ENCODE measurements at places on chromosomes 1 and 21. TPM values are rescaled to one million over a fixed set of nuclear protein-coding genes. Genes with fewer than 3 reads are reported as not detected.
A peak's percentile ranks its signal among the peaks of the same experiment; 100 is the strongest.

GRCh38 chr1:65066419-65066765, 81.6 kb upstream of the AK4 start:
- H3K4me1 ChIP-seq = peaks cover 34% of the 10 kb centered on the region
- H3K27ac ChIP-seq = peak overlapping the region; percentile 73
- H3K36me3 ChIP-seq = no peaks in the 10 kb centered on the region
- H3K27me3 ChIP-seq = no peaks in the 10 kb centered on the region
- peak overlapping the region; percentile 68 for H3K4me3 ChIP-seq

DNA sequence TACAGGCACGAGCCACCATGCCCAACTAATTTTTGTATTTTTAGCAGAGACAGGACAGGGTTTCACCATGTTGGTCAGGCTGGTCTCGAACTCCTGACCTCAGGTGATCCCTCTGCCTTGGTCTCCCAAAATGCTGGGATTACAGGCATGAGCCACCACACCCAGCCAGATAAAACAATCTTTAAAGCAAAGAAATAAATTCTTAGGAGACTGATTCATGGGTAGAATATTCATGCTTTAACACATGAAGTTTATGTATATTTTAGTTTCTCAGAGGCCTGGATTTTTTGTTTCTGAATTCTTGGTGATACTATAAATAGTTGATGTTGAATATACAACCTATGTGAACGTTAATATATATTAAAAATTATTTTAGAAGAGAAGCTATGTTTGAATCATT, 127.4 kb upstream of the KIAA1614 start:
- no peak overlapping the region for H3K4me3 ChIP-seq
- H3K4me1 ChIP-seq = no peaks in the 10 kb centered on the region
- no peak for DNase-seq
- no peak overlapping the region for H3K27ac ChIP-seq

DNA sequence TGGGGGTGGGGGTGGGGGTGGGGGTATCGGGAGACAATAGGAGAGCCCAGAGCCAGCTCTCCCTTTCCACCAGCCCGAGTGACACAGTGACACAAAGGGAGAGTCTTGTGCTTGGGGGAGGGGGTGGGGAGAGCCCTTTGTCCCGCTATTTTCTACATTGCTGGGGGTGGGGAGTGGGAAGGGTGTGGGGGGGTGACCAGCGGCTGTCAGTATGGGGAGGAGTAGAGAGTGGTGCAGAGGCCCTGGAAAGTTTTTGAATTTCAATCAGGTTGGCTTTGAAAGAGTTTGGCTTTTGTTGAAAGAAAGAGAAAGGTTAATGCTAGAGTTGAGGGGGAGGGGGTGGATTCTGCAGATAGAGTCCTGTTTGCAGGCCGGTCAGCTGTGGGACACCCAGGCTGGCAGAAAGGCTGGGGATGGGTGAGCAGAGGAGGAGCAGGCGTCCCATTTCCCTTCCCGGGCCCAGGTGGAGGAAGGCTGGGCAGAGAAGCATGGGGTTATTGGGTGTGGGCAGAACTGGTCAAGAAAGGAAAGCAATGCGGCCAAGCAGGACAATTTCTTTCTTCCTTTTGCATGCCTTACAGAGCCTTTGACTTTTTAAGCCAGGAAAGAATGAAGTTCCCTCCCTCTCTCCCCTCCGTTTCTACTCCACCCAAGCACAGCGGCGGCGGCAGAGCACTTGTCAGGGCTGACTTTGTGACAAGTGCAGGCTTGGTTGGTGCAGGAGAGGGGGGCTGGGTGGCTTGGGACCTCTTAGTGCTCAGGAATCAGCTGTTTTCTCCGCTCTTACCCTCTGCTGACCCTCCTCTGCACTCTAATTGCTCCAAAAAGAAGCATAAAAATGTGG, 96.2 kb downstream of the RNF220 start:
- no peaks in the 10 kb centered on the region for H3K27me3 ChIP-seq
- no peaks in the 10 kb centered on the region for H3K4me1 ChIP-seq
- no peak overlapping the region for H3K27ac ChIP-seq
- no peaks in the 10 kb centered on the region for H3K36me3 ChIP-seq
- no peak for DNase-seq

The LCE1B gene
- not detected for total RNA-seq

DNA sequence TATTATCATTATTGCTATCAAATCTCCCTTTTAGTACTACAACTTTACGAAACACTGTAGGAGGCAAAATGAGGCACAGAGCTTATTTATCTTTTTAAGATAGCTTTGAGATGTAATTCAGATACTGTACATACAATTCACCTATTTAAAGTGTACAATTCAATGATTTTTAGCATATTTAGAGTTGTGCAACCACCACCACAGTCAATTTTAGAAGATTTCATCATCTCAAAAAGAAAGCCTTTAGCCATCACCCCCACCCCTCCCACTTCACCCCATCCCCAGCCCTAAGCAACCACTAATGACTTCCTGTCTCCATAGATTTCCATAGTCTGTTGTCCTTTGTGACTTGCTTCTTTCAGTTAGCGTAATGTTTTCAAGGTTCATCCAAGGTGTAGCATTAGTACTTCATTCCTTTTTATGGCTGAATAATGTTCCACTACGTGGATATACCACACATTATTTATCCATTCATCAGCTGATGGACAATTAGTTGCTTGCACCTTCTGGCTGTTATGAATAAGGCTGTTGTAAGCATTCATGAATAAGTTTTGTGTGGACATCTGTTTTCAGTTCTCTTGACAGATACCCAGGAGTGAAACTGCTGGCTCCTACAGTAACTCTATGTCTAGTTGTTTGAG, 9.4 kb upstream of the CAPN9 start:
- DNase-seq = no peak
- H3K27ac ChIP-seq = no peak overlapping the region
- no peaks in the 10 kb centered on the region for H3K4me1 ChIP-seq
- no peak overlapping the region for H3K4me3 ChIP-seq

DNA sequence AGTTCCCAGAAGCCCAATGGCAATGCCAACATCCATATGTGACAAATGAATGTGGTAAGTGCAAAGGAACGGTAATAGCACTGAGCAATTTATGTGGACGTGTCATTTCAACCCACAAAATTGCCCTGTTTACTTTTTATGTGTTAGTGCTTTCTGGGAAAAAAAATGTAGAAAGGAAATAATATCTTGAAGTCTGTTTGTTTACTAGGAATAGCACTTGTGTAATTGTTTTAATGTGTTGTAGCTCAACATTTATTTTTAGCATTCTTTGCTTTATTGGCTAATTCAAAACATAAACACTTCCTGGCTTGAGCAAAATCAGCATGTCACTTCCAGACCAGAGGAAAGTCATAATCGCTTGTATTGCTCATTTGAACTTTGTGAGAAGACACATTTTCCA, 224.8 kb upstream of the KCNK2 start:
- H3K36me3 ChIP-seq = no peaks in the 10 kb centered on the region
- no peaks in the 10 kb centered on the region for H3K4me1 ChIP-seq
- no peak for DNase-seq

Measured in CD4-positive, alpha-beta T cell (primary cell).